ENCODE measurements at places on chromosomes 12 and 14.

- no peak for DNase-seq
These were observed 2.9 kb upstream of the MMP17 start for GRCh38 chr12:131825146-131825892.

- DNase-seq = no peak
These were observed 66.5 kb downstream of the COCH start for GRCh38 chr14:30940886-30941285.

DNA sequence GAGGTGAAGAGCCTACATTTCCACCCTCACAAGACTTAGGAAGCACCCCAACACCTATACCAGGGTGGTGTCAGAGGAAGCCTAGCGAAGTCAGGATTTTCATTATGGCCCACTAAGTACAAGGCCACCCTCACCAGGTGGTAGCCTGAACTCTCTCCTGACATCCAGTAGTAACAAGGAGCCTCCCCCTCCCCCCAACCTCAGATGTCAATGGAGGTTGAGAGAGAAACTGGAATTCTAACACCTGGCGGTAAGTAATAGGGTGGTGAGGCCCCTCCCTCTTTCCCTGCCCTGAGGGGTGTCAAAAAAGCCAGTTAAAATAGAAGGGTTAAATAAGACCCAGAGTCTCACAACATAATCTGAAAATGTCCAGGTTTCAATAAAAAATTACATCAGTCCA is 37.6 kb downstream of the SINHCAF start:
- no peak for DNase-seq

- DNase-seq = no peak
These were observed 191.4 kb downstream of the KITLG start for GRCh38 chr12:88388566-88389540.

DNA sequence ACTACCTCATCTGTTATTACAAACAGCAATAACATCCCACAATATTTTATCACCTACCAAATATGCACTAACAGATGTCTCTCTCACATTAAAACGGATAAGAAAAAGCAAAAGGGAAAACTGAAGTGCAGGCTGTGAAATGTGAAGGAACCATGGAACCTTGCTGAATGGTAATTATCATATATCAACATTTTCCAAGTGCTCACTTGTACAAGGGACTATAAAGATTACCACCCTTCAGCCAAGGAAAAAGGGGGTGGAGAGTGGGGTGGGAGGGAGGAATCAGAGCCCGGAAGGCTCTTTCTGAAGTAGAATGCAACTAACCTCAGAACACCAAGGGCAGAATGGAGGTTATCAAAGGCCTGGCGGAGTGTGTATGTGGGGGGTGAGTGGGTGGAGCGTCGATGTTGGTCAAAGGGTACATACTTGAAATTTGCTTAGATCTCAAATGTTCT is 1.2 kb downstream of the SNX6 start:
- no peak for DNase-seq

GRCh38 chr14:51424561-51425251 is 184.7 kb downstream of the TMX1 start:
- DNase-seq = no peak

- no peak for DNase-seq
These were observed 94.4 kb downstream of the PPHLN1 start for GRCh38 chr12:42420395-42420794.

Data from WERI-Rb-1 (cell line).